ENCODE measurements at places on chromosomes 13 and 19.

DNA sequence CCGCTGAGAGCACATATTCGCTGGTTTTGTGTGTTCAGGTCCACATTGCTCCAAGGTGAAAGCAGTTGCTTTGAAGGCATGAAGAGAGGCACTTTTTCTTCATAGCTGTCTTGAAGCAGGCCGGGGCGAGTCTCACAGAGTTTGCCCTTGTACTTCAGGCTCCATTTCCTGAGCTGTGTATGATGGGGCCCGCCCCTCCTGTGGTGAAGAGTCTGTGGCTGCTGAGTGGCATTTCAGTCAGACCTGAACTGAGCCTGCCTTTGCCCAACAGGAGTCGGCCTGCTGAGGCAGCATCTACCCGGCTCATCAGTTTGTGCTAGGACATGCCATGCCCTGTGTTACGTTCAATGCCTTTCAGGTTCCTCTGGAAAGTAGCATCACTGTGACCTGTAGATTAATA lies 44.4 kb upstream of the C1QTNF9 start:
- DNase-seq = no peak

DNA sequence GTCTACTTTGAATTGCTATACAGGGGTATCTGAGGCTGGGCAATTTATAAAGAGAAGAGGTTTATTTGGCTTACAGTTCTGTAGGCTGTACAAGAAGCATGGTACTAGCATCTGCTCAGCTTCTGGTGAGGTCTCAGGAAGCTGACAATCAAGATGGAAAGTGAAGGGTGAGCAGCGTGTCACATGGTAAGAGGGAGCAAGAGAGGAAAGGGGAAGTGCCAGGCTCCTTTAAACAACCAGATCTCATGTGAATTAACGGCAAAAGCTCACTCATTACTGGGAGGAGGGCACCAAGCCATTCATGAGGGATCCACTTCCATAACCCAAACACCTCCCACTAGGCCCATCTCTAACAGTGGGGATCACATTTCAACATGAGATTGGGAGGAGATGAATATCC lies 222.4 kb downstream of the TDRD3 start:
- DNase-seq = no peak

- DNase-seq = no peak
Observed at GRCh38 chr13:99123101-99124045, 77.3 kb upstream of the UBAC2 start.

DNA sequence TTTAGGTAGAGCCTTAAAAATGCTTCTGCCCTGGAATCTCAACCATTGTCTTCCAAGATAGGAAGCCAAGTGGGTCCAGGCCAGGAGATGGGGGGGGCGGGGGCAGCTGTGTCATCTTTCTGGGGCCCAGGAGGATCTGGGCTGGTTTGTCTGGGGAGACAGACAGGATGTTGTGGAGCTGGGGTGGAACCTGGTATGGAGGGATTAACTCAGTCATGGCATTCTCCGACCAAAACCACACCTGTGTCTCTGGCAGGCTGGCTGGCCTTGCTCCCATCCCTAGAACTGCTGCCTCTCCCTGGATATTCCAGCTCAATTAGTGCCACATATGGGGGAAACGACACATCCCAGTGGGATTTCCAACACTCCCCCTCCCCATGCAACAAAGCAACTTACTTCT lies 2.7 kb upstream of the MAP2K7 start:
- no peak for DNase-seq

- no peak for DNase-seq
Observed at GRCh38 chr19:14407605-14408484, 11.3 kb downstream of the DDX39A start.

DNA sequence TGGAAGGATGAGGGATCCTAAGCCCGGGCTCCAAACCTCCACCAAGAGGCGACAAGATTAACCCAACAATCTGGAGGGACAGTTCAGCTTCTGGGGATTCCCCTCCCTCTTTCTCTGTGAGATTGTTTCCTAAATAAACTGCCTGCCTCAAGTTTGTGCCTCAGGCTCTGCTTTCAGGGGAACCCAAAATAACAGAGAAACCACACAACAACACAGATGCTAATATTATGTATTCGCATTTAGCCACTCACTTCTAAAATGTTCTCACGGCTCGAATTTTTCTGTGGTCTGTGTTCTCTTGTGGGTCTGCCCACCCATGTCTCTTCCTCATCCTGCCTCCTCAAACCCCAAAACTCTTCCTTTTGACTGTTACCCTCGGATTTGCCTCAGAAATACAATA lies 1381.1 kb upstream of the SLC10A2 start:
- no peak for DNase-seq

- DNase-seq = no peak
Observed at GRCh38 chr13:26362261-26362660, 108.3 kb downstream of the CDK8 start.

GRCh38 chr13:106533943-106534638 lies 1.4 kb downstream of the EFNB2 start:
- no peak for DNase-seq

DNA sequence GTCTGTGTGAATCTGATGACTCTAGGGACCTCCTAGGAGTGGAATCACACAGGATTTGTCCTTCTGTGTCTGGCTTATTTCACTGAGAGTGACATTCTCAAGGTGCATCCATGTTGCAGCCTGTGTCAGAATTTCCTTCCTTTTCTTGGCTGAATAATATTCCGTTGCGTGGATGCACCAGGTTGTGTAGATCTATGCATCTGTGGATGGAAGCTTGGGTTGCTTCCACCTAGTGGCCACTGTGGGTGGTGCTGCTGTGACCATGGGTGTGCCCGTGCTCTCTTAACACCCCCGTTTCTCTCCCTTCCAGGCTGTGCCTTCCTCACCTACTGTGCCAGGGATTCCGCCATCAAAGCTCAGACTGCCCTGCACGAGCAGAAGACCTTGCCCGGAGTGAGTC lies 26.2 kb downstream of the CELF5 start:
- no peak for DNase-seq

DNA sequence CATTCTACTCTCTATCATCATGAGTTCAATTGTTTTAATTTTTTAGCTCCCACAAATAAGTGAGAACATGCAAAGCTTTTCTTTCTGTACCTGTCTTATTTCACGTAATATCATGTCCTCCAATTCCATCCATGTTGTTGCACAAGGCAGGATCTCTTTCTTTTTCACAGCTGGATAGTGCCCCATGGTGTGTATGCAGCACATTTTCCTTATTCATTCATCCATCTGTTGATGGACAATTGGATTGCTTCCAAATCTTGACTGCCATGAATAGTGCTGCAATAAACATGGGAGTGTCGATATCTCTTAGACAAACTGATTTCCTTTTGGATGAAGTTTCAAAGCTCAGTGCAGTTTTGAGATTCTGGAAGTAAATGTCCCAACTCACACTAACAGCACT lies 326.9 kb downstream of the FGF9 start:
- no peak for DNase-seq

DNA sequence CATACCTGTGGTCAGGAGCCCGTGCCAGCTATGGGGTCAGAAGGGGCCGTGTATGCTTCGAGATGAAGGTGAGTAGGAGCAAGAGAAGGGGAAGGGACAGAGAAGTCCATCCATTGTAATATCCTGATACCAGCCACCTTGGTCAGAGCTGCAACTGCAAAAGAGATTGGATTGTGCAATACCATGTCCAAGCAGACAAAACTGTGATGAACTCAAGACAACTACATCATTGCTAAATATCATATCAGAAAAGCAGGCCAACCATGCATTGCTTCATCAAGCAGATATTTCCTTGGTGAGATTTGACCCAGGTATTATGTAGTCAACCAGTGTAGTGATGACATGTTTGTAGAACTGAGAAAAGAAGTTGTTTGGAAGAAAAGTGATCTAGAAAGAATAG lies 12.1 kb downstream of the HNRNPUL1 start:
- DNase-seq = no peak

DNA sequence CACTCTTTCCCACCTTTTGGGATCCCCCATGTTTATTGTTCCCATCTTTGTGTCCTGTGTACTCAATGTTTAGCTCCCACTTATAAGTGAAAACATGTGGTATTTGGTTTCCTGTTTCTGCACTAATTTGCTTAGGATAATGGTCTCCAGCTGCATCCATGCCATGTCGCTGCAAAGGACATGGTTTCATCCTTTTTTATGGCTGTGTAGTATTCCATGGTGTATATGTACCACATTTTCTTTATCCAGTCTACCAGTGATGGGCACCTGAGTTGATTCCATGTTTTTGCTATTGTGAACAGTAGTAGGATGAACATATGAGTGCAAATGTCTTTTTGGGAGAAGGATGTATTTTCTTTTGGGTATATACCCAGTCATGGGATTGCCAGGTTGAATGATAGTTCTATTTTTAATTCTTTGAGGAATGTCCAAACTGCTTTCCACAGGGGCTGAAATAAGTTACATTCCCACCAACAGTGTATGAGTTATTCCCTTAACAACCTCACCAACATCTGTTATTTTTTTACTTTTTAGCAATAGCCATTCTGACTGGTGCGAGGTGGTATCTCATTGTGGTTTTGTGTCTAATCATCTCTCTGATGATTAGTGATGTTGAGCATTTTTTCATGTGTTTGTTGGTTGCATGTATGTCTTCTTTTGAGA lies 55.7 kb upstream of the MEDAG start:
- no peak for DNase-seq

- no peak for DNase-seq
Observed at GRCh38 chr19:3029065-3029923, at the start of gene TLE2. Gene TLE2, minus strand, starts transcription at chr19:3029280. Its CDS starts 376 bp downstream, at chr19:3028904.

DNA sequence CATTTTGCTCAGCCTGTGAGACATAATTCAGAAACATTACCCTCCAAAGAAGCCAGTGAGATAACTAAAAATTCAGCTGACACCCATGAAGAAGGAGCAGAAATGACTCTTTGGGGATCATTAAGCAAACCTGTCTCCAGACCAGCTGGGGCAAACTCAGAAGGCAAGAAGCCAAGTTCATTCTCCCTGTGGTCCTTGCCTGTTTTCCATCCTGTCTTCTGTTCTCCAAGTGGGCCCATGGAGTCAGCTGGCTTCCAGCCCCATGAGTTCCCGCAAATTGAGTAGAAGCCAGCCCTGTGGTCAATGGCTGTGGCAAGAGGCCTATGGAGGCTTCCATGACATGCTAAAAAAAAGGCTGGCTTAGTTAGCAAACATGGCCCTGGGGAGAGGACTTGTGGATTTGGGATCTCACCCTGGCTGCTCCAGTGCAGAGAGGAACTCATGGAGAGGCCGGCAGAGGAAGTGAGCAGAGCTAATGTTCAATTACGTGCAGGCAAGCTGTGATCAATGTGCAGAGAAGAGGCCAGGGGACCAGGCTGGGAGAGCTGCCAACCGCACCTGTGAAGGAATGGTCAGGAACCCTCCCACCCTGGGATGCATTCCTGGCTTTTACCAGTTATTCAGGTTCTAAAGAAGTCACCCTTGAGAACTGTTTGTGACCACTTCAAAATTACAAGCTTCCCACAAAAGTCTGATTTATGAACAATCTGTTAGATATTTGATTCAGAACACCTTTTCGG lies 229.1 kb downstream of the TSHZ3 start:
- DNase-seq = no peak

GRCh38 chr13:113114511-113115362 lies 7.9 kb upstream of the F10 start:
- DNase-seq = no peak

DNA sequence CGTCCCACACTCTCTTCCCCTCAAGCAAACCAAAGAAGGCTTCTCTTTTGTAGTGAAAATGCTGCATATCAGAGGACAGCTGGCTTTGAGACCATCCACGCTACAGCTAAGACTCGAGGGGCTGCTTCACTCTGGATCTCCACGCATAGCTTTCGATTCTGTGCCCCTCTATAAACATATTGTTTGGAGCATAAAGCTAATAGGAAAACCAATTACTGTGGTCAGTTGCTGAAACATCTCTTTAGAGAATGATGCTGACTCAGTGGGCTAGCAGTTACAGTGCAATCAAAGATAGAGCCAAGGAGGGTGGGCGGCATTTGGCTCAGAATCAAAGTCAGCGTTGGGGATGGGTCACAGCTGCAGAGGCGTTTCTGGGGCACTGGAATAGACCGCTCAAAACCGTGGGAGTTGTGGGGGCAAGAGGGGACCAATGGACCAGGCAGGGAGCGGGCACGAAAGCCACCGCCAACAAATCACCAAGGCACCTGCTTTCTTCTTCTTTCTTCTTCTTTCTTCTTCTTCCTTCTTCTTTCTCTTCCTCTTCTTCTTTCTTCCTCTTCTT lies 76.7 kb downstream of the RASL11A start:
- DNase-seq = no peak

GRCh38 chr19:33177417-33177979 lies 16.6 kb upstream of the LRP3 start:
- DNase-seq = no peak

- DNase-seq = no peak
Observed at GRCh38 chr13:62115831-62116230, 700.2 kb upstream of the PCDH20 start.

DNA sequence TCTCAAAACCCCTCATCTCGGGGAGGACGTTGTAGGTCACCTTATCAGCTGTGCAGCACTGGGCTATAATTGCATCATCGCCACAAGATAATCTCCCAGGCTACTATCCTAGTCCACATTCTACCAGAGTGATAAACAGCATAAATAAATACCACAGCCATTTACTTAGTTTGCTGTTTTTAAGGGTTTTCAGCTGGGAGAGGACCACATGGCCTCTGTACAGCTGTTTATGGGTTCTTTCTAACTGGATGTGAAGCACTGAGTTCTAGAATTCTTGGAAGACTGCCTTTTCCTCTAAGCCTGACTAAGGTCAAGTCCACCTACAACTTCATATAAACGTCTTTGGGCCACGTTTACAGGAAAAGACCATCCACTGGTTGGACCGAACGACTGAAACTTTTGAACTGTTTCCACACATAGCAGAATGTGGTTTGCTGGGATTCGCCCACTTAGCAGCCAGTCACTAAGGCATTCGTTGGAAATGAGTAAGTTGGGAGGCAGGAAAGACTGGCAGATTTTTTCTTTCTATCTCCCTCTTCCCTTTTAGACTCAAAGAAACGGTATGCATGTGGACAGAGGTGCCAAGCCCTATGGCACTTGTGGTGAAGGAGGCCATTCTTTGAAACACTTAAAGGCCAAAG lies 752.5 kb upstream of the SGCG start:
- no peak for DNase-seq

DNA sequence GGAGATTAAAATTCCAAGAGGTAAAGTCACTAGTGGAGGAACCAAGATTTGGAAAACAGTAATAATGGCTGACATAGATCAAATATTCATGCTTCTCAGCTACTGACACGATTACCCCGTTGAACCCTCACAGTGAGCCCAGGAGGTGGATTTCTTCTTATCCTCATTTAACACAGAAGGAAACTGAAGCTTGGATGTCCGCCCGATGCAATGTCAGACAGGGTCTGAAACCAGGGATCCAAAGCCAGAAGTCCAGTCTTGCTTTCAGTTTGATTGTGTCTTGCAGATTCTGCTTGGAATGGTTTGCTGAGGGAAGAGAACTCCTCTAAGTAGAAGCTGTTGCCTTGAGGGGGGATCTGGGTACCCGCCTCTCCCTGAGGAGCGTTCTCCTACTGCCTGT lies 404.7 kb downstream of the KCNRG start:
- no peak for DNase-seq

- DNase-seq = no peak
Observed at GRCh38 chr13:96811049-96811448, 183.2 kb downstream of the OXGR1 start.

DNA sequence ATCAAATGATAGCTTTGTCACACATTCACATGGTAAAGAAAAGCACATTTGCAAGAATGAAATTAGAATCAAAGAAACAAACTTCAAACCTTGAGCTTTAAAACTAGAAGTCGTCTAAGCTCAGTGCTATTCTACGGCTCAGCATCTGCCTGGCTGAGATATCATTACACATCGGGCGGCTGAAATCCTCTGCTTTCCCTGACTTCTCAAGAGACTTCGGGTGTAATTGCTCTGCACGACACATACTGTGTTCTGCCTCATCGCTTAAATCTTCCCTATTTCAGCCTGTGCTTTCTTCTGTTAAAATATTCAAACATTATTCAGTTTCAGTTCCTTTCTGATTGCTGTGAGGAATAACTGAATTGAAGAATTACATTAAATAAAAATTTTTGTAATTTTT lies 265.3 kb downstream of the NALCN start:
- DNase-seq = no peak
